DMS 273 treated with DMSO at 0.1 percent for 48 hours (cell line): ENCODE measurements at places on chromosomes 1 and 21.

DNA sequence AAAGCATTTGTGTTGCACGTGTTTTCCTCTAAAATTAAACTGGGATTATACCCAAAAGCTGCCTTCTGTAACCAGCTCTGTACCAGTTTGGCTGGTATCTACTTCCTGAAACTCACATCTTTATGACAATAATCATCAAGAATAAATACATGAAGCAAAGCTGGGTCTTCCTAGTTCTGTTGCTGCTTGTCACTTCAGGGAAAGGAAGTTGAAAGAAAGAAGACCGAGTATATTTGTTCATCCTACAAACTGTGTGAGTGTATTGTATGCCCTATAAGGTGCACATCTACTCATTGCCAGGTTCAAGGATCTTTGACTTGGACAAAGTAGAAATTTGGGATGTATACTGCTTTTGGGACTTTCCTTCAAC, 29.1 kb upstream of the IFNGR2 start:
- no peak for DNase-seq

DNA sequence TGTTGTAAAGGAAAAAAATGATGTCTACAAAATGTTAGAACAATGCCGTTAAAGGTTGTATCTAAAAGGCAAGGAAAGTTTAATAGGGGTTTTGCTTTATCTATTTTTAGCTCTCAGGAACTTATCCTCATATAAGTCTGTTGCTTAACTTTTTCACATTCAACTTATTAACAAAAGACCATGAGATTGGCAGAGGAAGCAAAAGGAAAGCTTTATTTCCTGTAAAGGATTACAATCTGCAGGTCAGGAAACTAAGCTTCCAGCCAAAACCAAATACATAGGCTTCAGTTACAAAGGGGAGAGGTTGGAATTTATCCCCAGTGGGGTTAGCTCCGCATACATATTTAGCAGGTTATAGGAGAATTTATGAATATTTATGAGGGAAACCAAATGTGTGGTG, 58.7 kb upstream of the KIAA1614 start:
- DNase-seq: no peak

DNA sequence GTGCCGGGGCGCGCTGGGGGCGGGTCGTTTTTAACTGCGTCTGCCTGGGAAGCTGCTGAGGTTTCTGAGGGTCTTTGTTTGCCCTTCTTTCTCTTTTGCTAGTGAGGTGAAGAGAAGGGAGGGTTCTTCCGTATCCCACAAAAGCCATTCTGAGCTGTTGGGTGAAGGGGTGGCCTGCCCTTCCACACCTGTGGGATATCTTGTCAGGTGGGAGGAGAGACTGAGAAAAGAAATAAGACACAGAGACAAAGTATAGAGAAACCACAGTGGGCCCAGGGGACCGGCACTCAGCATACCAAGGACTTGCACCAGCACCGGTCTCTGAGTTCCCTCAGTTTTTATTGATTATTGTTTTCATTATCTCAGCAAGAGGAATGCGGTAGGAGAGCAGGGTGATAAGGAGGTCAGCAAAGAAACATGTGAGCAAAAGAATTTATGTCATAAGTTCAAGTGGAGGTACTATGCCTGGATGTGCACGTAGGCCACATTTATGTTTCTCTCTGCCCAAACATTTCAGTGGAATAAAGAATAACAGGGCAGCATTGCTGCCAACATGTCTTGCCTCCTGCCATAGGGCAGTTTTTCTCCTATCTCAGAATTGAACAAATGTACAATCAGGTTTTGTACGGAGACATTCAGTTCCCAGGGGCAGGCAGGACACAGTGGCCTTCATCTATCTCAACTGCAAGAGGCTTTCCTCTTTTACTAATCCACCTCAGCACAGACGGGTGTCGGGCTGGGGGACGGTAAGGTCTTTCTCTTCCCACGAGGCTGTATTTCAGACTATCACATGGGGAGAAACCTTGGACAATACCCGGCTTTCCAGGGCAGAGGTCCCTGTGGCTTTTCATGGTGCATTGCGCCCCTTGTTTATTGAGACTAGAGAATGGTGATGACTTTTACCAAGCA, 972 bp downstream of the PGBD2 start:
- DNase-seq: no peak

- no peak for DNase-seq
Observed at GRCh38 chr21:42317826-42318746, 2.9 kb upstream of the TFF3 start.

DNA sequence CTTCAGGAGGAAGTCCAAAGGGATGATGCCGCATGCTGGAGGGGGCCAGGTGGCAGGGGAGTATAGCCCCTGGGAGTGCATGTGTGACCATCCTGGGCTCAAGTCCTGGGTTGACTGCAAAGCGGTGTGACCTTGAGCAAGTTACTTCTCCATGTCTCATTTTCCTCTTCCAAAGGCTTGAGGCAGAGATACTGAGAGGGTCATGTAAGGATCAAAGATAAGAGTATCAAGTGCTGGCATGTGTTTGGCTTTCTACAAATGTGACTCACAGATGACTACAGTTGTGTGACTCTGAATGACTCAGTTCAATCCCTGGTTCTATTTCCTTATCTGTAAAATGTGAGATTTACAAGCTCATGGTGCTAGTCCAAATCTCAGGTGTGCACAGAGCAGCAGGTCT, 26.1 kb downstream of the PROK1 start:
- no peak for DNase-seq

DNA sequence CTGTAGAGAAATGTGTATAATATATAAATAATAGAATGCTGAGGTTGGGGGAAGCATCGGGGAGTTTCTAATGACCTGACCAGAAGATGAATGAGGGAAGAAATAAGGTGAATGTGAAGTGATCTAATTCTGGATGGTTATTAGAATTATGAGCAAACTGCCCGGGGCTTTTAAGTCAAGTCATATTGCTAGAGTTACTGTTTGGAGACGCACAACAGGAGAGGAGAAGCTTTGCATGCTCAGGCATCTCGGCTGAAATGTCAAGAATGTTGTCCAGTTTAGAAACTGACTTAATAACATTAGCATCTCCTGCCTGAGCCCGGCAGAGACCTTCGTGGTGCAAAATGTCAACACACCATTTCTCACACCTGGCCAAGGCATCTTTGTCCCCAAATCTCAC, 119.1 kb downstream of the RRAGC start:
- DNase-seq: no peak

DNA sequence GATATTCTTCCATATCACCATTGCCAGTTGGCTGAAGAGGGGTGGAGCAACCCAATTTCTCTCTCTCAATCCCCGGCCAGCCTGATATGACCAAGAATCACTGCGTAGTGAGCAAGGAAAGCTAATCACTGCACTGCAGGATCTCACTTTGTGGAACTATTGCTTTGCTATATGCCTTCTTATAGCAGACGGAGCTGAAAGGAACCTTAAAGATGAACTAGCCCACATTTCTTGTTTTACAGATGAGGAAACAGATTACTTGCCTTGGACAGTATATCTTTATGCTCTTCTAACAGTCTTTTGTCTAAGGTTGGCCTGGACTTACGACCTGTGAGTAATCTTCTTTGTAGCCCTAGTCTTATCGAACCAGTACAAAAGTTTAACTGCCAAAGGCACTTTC, 7.6 kb downstream of the APOBEC4 start:
- DNase-seq: no peak

DNA sequence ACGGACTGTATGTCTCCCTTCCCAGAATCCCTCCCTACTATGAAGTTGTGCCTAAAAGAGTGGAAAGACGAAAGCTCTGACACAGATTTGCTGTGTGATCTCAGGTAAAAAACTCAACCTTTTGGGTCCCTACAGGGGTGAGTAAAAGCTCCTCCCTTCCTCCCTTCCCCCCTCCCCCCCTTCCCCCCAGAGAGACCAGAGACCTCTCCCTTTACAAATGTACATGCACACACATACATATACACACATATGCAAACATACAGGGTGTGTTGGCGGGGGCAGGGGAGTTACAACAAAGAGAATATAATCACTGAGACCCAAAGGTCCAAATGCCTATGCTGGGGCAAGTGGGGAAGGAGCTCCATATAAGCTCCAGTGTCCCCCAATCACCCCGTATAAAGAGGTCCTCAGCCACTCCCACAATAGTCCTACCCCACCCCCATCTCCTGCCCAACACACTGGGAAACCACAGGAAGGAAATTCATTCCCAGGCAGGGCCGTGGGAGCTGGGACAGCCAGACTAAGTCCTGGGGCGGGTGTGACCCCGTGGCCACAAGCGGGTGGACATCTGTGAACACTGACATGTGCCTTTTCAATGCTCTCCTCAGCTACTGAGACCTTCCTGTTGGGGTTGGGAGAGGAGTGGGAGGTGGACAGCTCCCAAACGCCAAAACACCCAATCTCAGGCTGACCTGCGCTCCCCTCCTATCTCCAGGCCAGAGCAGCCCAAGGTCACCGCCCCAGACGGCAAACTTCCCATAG, 2.0 kb downstream of the MEF2D start:
- DNase-seq: no peak

DNA sequence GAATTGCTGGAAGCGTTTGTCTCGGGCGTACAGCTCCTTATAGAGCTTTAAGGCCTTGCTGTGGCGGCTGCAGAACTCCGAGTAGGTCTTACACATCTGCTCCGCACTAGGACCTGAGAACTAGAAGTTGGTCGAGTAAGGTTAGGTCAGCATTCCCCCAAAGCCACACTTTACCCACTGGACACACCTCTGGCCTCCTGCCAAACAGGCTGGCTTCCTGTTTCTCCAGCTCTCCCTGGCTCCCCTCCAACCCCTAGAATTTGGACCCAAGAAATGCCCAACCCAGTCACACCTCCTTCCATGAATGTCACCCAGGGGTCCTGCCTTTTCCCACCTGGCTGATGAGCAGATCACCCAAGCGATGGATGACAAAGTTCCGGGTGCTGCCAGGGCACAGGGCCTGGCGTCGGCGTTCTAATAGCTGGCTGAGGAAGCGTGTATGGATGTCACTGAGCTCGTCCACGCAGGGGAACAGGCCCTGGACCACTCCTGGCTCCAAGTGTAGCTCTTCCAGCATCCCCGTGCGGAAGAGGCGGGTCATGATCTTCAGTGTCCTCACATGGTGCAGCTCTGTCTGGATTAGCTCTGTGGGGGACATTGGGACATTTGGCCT, 15.6 kb downstream of the ARHGEF2 start:
- DNase-seq: no peak

DNA sequence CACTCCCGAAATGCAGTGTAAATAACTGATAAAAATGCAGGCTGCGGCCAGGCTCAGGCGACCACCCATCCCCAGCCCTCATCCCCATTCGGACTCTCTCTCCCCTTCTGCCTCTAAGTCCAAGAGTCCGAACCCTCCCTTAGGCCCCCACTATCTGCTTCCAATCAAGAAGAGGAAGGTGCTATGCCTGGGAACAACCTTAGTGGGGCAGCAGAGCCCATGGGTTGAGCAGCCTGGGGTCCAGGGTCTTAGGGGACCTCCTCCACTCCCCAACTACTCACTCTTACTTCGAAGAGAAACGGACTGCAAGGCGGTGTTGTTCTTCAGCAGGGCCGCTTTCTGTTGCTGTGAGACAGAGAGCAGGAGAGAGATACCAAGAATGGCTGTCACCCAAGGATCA, 12.2 kb downstream of the ARHGEF2 start:
- DNase-seq: no peak

- DNase-seq: no peak
Observed at GRCh38 chr1:183242556-183242955, 56.5 kb downstream of the LAMC2 start.

- no peak for DNase-seq
Observed at GRCh38 chr1:114075546-114076242, 78.0 kb downstream of the SYT6 start.

- DNase-seq: no peak
Observed at GRCh38 chr1:117697220-117697781, 91.5 kb downstream of the TENT5C start.

DNA sequence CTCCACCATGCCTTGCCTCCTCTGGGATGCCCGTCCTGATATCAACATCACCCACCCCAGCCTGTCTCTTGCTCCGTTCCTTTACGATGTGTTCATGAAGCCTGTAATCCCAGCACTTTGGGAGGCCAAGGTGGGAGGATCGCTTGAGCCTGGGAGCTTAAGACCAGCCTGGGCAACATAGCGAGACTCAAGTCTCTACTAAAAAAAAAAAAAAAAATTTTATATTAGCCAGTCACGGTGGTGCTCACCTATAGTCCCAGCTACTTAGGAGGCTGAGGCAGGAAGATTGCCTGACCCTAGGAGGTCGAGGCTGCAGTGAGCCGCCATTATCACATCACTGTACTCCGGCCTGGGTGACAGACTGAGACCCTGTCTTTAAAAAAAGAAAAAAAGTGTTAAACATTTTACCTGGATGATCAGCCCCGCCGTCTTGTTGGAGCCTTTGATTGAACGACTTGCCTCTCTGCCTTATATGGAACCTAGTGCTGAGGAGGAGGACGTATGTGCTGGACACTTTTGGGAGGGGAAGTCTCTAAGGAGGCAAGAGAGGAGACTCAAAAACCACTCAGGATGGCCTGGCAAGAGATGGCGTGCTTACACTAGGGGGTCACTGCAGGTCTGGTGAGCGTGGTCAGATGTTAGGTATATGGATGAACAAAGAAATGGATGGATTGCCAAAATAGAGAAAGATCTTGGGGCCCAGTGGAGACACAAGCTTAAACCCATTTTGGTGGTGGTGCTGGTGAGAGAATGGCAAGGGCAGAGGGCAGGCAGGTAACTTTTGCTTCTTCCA, 80.5 kb upstream of the IFFO2 start:
- DNase-seq: no peak

GRCh38 chr1:185368313-185368855, 51.3 kb upstream of the IVNS1ABP start:
- no peak for DNase-seq

DNA sequence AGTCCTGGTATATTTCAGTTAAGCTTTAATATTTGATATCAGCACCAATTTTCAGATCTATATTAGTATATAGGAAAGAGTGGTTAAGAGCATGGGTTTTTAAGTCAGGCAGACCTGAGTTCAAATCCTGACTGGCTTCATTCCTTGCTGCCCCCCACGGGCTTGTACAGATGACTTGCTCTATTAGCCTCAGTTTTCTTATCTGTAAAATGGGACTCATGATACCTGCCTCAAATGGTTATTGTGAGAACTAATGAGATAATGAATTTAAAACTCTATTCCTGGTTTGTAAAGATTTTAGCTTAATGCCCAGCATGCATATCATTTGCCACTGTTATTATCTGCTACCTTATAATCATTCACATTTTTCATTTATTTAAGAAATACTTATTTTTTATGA, 264.5 kb downstream of the RPS6KC1 start:
- no peak for DNase-seq

- no peak for DNase-seq
Observed at GRCh38 chr1:9384128-9384527, 91.4 kb downstream of the SPSB1 start.

- no peak for DNase-seq
Observed at GRCh38 chr1:215665215-215665614, 98.1 kb downstream of the KCTD3 start.

GRCh38 chr1:181777812-181778211, 283.7 kb downstream of the ZNF648 start:
- no peak for DNase-seq

GRCh38 chr21:46108827-46109312, 11.0 kb downstream of the COL6A2 start:
- DNase-seq: no peak
